Stimulated activated CD8-positive, alpha-beta memory T cell treated with anti-CD3 and anti-CD28 coated beads, Interleukin-7, amount 100 ng/mL, for 1 hour (primary cell): ENCODE measurements at places on chromosomes 1 and 21.

GRCh38 chr1:166836733-166837132, 2.5 kb upstream of the POGK start:
- DNase-seq = no peak

DNA sequence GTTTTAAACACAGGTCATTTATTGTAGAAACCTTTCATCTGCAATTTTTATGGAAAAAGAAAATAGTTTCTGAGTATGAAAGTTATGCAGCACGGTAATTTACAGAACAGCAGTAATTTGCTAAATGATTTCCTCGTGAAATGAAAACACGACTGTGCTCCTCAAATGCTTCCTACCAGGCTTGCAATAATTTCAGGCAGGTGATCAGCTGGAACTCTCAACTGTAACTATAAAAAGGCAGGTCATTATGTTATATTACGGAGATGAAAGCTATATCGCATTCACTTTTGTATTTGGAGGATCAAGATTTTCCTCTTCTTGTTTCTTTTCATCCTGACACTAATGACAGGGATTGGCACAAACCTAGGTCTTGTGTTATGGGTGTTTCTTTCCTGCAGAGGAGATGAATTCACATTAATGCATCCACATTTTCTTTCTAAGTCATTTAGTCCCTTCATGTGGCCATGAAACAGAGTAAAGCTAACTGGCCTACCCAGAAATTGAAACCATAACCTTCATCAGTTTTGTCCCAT, 57.4 kb downstream of the SAMSN1 start:
- no peak for DNase-seq

DNA sequence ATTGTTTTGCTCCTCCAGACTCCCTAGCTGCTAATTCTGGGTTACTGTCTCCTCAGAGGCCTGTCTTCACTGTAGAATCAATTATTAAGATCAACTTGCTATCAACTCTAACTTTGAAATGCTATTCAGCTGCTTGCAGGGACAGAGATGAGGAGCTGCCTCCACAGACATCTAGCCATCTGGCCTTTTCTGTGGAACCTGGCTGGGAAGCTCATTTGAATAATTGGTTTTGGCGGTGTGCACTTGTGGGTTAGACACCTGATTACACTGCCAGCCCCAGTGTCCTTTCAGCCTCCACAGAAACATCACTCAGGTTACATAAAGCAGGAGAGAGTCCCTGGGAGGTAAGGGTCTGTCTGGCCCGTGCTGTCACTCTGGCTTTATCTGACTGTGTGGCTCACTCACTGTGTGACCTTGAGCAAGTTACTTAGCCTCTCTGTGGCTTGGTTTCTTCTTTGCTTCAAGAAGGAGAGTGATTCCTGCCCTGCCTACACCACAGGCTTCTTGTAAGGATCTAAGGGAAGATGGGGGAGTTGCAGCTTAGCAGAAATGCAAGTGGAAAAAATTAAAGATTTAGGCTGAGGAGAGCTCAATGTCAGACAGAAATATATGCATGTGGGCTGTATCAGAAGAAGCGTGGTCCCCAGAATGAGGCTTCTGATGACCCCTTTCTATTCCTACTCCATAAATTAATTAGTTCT, 131.6 kb downstream of the BEND5 start:
- DNase-seq = no peak

DNA sequence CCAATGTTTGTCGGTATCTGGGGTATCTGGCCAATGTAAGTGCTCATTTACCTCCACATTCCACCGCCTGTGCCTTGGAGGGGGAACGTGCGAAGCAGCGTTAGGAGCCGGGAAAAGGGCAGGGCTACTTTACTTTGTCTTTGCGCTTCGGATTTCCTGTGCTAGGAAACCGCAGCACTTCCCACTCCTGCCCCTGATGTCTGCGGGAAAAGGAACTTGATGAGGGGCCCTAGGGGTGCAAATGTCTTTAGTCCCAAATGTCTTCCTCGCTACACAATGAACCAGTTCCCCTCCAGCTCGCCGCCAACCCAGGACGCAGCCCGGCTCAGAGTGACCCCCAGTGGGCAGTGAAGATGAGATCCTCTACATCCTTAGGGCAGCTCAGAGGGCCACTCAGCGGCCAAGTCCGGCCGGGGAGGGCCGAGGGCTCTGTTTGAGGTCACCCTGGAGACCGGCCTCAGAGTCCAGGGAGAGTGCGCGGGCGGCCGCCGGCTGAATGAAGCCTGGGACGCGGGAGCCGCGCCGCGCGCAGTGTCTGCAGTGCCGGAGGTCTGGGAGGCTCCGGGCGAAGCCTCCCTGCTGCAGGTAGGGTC, at the start of gene DYNLT5:
TSS of gene DYNLT5 (plus strand) at position 460 of the 593 bp plus-strand sequence. CDS start 2,200 bp downstream, outside the sequence.
- DNase-seq = no peak

GRCh38 chr1:82517586-82517985, 716.9 kb downstream of the ADGRL2 start:
- DNase-seq = no peak

GRCh38 chr1:228044961-228045360, 37.5 kb upstream of the ARF1 start:
- DNase-seq = no peak

DNA sequence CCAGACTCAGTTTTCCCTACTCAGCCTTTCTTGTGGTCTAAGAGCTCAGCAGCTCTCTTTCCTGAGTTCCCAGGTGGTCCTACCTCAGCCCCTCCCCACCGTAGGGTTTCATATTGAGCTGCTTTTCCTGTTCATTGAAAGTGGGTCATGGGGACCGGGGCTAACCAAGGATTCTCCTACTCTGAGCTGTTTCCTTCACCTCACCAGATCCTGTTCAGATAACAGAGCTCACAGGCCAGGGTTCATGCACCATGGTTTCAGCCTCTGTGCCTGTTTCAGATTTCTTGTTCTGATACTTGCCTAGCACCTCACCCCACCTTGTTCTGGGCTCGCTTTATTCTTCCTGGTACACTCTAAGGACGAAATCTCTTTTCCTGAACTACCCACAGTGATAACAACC, 8.5 kb downstream of the UBQLN4 start:
- no peak for DNase-seq

DNA sequence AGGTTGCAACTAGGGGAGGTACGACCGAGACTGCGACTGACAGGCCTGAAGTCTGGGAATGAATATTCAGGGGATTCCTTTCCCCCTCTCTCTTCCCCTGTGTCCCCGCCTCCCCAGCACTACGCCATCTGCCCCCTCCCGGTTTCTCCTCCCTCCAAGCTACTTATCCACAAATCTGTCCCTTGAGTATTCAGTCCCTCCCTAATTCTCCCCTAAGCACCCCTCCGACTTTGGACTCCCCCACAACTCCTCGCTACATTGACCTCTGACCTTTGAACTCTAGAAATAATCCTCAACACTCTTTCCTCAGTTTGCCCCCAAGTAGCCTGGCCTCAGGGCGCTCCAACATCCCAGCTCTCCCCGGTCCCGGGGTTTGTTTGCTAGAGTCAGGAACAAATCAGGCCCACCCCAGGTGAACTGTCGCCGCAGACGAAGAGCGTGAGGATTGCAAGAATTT, 393 bp downstream of the LYSMD1 start:
- DNase-seq = no peak
